Neural crest cell (in vitro differentiated cells): ENCODE measurements at places on chromosomes 6 and 20.

DNA sequence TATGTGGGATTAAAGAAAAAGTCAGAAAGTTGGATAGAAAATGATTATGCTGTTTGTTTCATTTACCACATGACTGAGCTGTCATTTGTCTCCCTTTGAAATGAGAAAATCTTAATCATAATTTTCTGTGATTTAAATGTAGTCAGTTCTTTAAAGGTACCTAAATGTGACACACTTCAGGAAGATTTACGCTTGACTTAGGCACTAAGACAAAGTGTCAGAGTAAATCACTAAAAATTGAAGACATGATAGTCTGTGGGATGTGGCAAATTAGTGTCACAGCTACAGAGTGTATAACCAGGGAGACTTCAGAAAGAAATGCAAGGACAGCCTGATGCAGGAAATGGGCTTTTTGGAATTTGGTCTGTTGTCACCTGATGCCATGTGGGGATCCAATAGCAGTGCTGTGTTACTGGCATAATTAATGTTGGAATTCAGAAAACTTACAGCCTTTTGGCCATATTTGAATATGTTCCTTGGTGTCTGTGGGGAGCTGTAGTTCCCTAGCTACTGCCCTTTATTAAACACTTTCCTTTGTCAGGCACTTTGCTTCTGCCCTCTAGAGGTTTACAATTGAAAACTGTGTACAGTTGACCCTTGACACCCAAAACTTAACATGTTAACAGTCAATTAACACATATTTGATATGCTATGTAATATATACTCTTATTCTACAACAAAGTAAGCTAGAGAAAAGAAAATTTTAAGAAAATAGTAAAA lies 493.8 kb downstream of the UTRN start:
- H3K4me3 ChIP-seq, result no peak overlapping the region
- DNase-seq, result no peak
- no peaks in the 10 kb centered on the region for H3K27me3 ChIP-seq
- peaks cover 21% of the 10 kb centered on the region for H3K36me3 ChIP-seq
- no peak overlapping the region for H3K27ac ChIP-seq

DNA sequence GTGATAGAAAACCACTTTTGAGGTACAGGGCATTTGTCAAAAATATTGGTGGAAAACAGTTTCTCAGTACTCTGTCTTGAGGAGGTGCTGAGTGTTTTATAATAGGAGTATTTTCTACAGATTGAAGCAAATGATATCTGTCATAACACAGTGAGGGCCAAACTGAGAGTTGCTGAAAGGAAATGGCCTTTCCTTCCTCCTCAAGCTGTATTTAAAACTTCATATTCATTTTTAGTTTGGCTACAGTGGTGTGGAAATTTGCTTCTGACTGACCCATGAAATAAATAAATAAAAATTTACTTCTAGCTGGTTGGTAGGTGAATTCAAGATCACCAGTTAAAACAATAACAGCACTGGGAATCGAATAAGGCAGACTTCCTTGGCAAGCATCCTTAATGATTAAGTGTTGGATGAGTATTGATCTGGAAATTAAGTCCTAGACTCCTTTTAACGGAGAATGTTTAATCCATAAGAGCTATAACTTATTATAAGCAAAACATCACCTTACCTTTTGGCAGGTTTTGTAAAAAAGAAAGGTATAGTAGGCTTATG lies 828.6 kb upstream of the CITED2 start:
- H3K4me3 ChIP-seq, result no peak overlapping the region
- H3K27me3 ChIP-seq, result no peaks in the 10 kb centered on the region
- no peak overlapping the region for H3K27ac ChIP-seq
- H3K4me1 ChIP-seq, result no peaks in the 10 kb centered on the region
- no peak for DNase-seq

DNA sequence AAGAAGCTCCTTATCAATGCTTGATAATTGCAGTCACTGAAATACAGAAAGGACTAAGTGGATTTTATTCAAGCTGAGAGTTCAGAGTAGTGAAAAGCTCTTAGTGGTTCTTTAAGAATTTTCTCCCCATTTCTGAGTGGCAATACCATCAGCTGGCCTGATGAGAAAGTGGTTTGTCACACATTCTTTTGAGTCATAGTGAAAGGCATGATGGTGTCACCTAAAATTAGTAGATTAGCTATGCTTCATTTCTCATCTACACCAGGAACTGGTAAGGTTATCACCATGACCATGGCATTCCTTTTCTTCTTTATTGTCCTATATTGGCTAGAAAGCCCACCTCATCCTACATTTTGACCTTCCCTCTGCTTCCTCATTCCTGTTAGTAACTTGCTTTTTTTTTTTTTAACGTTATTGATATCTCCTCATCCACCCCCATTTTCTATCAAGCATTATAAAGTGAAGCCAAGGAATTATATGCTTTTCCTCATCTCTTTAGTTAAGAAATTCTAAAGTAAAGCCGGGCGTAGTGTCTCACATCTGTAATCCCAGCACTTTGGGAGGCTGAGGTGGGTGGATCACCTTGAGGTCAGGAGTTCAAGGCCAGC lies 67.4 kb upstream of the LOC128125822 start:
- no peaks in the 10 kb centered on the region for H3K4me1 ChIP-seq
- no peak overlapping the region for H3K27ac ChIP-seq
- no peak overlapping the region for H3K4me3 ChIP-seq
- DNase-seq, result no peak
- H3K36me3 ChIP-seq, result no peaks in the 10 kb centered on the region

- H3K27ac ChIP-seq, result no peak overlapping the region
- DNase-seq, result no peak
- no peaks in the 10 kb centered on the region for H3K36me3 ChIP-seq
- H3K4me1 ChIP-seq, result no peaks in the 10 kb centered on the region
- no peak overlapping the region for H3K4me3 ChIP-seq
Observed at GRCh38 chr20:15359056-15359455, 1021.6 kb upstream of the FLRT3 start.

- no peak overlapping the region for H3K4me3 ChIP-seq
- H3K27me3 ChIP-seq, result no peaks in the 10 kb centered on the region
- H3K36me3 ChIP-seq, result no peaks in the 10 kb centered on the region
- H3K4me1 ChIP-seq, result peaks cover 29% of the 10 kb centered on the region
- DNase-seq, result no peak
Observed at GRCh38 chr6:3566812-3567211, 110.0 kb upstream of the SLC22A23 start.
